ENCODE measurements at places on chromosomes 2 and 18. TPM values are rescaled to one million over a fixed set of nuclear protein-coding genes. Genes with fewer than 3 reads are reported as not detected.

ZAP70 gene
- 1.4 TPM for total RNA-seq

GRCh38 chr2:207930747-207931146 is 94.6 kb downstream of the PLEKHM3 start:
- H3K4me3 ChIP-seq, result no peak overlapping the region
- H3K27me3 ChIP-seq, result no peaks in the 10 kb centered on the region
- DNase-seq, result no peak
- no peak overlapping the region for H3K27ac ChIP-seq
- no peaks in the 10 kb centered on the region for H3K36me3 ChIP-seq

GRCh38 chr18:5941890-5942289 is 46.6 kb upstream of the TMEM200C start:
- H3K36me3 ChIP-seq, result no peaks in the 10 kb centered on the region
- no peaks in the 10 kb centered on the region for H3K27me3 ChIP-seq
- no peak overlapping the region for H3K27ac ChIP-seq
- no peak overlapping the region for H3K4me3 ChIP-seq

GRCh38 chr18:79010802-79011201 is 31.2 kb downstream of the SALL3 start:
- no peaks in the 10 kb centered on the region for H3K27me3 ChIP-seq
- H3K4me1 ChIP-seq, result no peaks in the 10 kb centered on the region
- no peak overlapping the region for H3K4me3 ChIP-seq

SCN7A gene
- total RNA-seq, result 6.2 TPM

MOGAT1 gene
- not detected for total RNA-seq

GPR35 gene
- total RNA-seq, result 0.86 TPM

CRYGD gene
- total RNA-seq, result not detected

GRCh38 chr2:45845566-45845965 is 194.1 kb downstream of the PRKCE start:
- H3K4me3 ChIP-seq, result no peak overlapping the region
- H3K36me3 ChIP-seq, result no peaks in the 10 kb centered on the region
- H3K27me3 ChIP-seq, result no peaks in the 10 kb centered on the region
- H3K4me1 ChIP-seq, result peaks cover 32% of the 10 kb centered on the region
- no peak overlapping the region for H3K27ac ChIP-seq

GRCh38 chr2:54549917-54550518 is 93.9 kb downstream of the SPTBN1 start:
- no peaks in the 10 kb centered on the region for H3K36me3 ChIP-seq
- H3K4me3 ChIP-seq, result no peak overlapping the region
- no peaks in the 10 kb centered on the region for H3K27me3 ChIP-seq
- H3K27ac ChIP-seq, result no peak overlapping the region

- H3K27me3 ChIP-seq, result no peaks in the 10 kb centered on the region
- H3K36me3 ChIP-seq, result no peaks in the 10 kb centered on the region
- no peak overlapping the region for H3K27ac ChIP-seq
- H3K4me1 ChIP-seq, result no peaks in the 10 kb centered on the region
- no peak for DNase-seq
Measured at GRCh38 chr18:48655508-48655907, 116.7 kb downstream of the CTIF start.

NEU2 gene
- not detected for total RNA-seq

TMEM247 gene
- total RNA-seq, result not detected

C1GALT1C1L gene
- total RNA-seq, result 0.98 TPM

DNA sequence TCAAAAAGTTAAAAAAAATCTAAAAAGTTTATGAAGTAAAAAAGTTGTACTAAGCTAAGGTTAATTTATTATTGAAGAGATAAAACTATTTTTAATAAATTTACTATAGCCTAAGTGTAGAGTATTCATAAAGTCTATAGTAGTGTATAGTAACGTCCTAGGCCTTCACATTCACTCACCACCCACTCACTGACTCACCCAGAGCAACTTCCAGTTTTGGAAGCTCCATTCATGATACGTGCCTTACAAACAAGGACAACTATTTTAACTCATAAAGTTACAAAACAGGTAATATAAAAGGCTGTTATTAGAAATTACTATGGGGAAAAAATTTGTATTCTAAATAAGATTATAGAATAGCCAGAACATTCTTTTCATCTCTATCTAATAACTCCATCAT is 158.9 kb upstream of the FN1 start:
- H3K36me3 ChIP-seq, result no peaks in the 10 kb centered on the region
- H3K4me1 ChIP-seq, result no peaks in the 10 kb centered on the region
- H3K27me3 ChIP-seq, result no peaks in the 10 kb centered on the region
- no peak overlapping the region for H3K27ac ChIP-seq
- no peak for DNase-seq

CROCC2 gene
- not detected for total RNA-seq

DNA sequence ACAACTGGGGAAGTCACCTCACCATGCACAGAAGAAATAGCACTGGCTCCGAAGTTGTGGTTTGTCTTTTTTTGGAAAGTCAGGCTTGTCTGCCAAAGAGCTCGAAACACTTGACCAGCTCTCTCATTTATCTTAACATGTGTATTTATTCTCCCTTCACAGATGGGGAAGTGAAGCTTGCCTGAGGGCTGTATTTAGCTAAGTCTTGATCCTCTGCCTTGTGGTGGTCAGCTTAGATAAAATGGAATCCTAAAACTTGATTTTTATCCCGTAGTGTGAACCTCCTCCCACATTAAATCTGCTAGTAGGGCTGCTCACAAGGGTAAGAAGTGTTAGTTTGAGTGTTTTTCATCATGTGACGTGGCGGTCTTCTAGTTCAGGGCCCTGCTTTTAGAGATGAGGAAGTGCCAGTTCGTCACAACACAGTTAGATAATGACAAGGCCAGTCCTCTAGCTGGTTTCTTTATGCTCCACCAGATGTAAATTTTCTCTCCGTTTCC is 89.7 kb downstream of the TMEM247 start:
- no peak for DNase-seq
- H3K4me1 ChIP-seq, result no peaks in the 10 kb centered on the region
- no peak overlapping the region for H3K4me3 ChIP-seq
- H3K27ac ChIP-seq, result peak overlapping the region; percentile 74

STARD6 gene
- total RNA-seq, result not detected

DNA sequence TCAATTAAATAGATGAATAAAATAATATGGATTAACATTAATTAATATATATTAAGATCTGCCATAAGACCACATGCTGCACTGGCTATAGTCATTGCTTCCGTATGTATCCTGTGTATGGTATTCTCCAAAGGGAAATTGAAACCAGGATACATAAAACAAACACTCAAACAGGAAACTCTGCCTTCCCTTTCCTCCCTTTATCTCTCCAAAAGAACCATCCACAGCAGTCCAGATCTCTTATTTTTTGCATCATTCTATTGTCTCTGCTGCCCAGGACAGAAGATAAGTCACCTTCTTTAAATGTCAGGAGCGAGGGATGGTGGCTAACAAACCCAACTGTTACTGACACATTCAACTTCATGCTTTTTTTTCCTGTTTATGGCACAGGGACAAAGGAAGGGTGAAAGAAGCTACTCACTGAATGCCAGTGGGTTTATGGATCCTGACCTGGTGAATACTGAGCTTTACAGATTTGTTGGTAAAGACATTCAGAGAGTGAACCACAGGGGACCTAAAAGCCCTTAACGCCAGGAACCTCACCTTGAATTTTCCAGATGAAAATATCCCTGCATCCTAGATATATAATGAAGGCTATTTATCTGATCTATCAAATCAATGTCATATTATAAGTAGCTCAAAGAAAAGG is 67.5 kb downstream of the CSRNP3 start:
- DNase-seq, result no peak
- H3K4me1 ChIP-seq, result no peaks in the 10 kb centered on the region

SERPINB5 gene
- total RNA-seq, result not detected

SERPINB12 gene
- not detected for total RNA-seq

- no peaks in the 10 kb centered on the region for H3K36me3 ChIP-seq
- H3K27me3 ChIP-seq, result no peaks in the 10 kb centered on the region
- H3K4me1 ChIP-seq, result no peaks in the 10 kb centered on the region
- no peak overlapping the region for H3K4me3 ChIP-seq
- H3K27ac ChIP-seq, result no peak overlapping the region
Measured at GRCh38 chr18:9421901-9422327, 53.4 kb upstream of the RALBP1 start.

TRAF3IP1 gene
- total RNA-seq, result 5.8 TPM

GRCh38 chr2:162258686-162259085 is 15.4 kb upstream of the FAP start:
- H3K27me3 ChIP-seq, result no peaks in the 10 kb centered on the region
- no peaks in the 10 kb centered on the region for H3K36me3 ChIP-seq
- no peak for DNase-seq

PIK3C3 gene
- 32.2 TPM for total RNA-seq

- H3K4me1 ChIP-seq, result no peaks in the 10 kb centered on the region
- no peaks in the 10 kb centered on the region for H3K36me3 ChIP-seq
- H3K4me3 ChIP-seq, result no peak overlapping the region
- H3K27ac ChIP-seq, result no peak overlapping the region
- H3K27me3 ChIP-seq, result no peaks in the 10 kb centered on the region
Measured at GRCh38 chr2:220157312-220157711, 529.9 kb downstream of the SLC4A3 start.

- H3K4me3 ChIP-seq, result no peak overlapping the region
- H3K27ac ChIP-seq, result no peak overlapping the region
- H3K36me3 ChIP-seq, result peaks cover 1% of the 10 kb centered on the region
Measured at GRCh38 chr18:9737472-9738121, 29.5 kb downstream of the RAB31 start.

DNA sequence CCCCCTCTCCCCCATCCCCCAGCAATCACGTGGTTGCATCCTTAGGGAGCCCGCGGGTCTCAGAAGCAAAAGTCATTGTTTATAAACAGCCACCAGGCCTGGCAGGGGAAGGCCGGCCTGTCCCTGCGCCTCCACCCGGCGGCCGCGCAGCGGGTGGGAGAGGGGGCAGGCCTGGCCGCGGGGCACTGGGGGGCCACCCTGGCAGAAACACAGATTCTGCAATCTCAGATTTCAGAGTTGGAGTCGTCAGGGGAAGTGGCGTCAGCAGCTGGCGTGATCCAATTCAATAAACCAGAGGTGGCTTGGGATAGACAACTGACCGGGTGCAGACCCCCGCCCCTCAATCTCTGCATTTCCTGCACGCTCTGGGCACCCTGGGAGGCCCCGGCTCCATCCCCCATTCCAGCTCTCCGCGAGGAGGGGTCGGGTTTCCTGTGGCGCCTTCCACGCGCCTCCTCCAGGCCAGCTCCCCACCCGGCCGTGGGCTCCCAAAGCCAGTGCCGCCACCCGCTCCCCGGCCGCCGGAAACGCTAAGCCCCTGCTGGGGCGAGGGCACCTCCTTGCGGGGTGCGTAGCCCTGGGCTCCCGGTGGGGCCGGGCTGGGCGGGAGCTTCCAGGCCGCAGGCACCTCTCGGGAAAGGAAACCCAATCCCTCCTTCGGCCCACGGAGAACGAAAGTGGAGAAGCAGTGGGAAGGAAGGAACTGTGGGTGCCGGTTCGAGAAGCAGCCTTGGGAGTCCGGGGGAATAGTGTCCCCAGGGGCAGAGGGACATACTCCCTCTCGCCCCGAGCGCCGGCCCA is 1.1 kb downstream of the BIN1 start:
- H3K4me3 ChIP-seq, result peak overlapping the region; percentile 67
- H3K27me3 ChIP-seq, result no peaks in the 10 kb centered on the region
- H3K36me3 ChIP-seq, result no peaks in the 10 kb centered on the region
- DNase-seq, result no peak

CYBRD1 gene
- total RNA-seq, result 100 TPM

DNA sequence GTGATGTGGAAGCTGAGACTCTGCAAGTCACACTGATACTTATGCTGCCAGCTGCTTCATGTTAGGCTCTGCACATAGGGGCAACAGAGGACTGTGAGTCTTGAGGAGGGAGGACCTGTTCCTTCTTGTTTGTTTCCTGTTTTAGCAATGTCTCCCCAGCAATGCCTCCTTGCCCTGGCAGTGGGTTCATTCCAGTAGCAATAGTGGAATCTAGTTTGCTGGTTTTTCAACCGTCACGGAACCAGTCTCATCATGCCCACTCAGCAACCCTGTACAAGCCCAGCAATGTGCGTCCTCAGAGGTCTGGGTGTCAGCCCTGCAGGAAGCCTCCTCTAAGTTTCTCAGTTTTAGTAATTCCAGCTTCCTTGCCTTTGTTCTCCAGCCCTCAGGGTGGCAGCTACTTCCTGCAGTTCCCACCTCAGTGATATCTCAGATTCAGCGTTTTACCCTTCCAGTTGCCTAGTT is 20.5 kb upstream of the ITGB6 start:
- no peak overlapping the region for H3K4me3 ChIP-seq
- no peak overlapping the region for H3K27ac ChIP-seq
- peaks cover 31% of the 10 kb centered on the region for H3K4me1 ChIP-seq
- H3K27me3 ChIP-seq, result no peaks in the 10 kb centered on the region
- no peak for DNase-seq

DNA sequence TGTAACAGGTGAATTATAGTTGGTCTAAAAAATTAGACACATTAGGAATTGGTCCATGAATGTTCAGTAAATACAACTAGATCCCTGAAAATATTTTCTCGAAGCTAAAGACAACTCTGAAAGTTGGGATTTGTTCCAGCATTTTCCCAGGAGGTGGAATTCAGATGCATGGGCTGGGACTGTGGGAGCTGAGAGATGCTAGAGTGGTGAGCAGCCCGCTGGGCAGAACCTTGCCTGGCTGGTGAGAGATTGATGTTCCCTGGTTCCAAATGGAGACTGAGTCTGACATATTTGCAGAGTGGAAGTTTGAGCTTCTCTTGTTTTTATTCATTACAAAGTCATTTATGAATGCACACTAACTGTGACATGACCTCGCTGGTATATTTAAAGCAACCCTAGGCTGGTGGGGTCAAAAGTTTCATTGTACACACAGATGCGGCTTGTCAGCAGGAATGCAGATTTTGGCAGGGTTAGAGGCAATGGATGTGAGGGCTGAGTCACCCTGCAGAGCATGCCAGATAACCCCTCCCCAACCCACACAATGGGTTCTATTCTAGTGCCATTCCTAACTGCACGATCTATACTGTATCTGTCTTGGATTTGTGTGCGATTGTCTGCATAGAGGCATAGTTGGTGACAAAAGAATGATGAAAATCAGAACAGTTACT is 23.5 kb upstream of the TMEM178A start:
- H3K27ac ChIP-seq, result no peak overlapping the region
- no peaks in the 10 kb centered on the region for H3K36me3 ChIP-seq
- H3K27me3 ChIP-seq, result no peaks in the 10 kb centered on the region
- no peak for DNase-seq

GRCh38 chr2:15331787-15332186 is 229.3 kb downstream of the NBAS start:
- H3K4me1 ChIP-seq, result no peaks in the 10 kb centered on the region
- no peak for DNase-seq
- no peaks in the 10 kb centered on the region for H3K36me3 ChIP-seq
- H3K27ac ChIP-seq, result no peak overlapping the region

DNA sequence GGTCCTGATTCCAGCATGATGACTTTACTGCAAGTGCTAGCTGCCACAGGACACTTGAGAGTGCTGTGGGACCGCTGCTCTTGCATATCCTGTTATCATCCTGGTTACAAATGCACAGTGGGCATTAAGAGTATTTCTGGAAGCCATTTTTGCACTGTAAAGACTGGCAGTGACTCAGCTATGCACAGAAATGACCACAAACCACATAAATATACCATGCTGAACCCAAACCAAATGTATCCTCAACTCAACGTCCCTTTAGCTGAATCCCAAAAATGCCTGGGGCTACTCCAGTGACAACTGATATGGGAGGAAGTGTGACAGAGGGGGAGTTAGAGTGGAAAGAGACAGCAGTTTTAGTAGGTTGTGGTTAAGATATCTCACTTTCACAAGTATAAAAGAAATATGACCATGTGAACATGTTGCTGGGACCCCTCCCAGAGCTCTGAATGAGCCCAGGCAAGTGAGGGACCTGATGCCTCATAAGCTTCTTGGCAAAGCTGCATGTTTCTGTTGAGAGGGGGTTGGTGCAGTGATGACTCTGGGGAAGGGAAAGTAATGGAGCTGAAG is 37.3 kb downstream of the RHBDD1 start:
- no peak overlapping the region for H3K27ac ChIP-seq
- H3K27me3 ChIP-seq, result no peaks in the 10 kb centered on the region
- no peaks in the 10 kb centered on the region for H3K36me3 ChIP-seq
- H3K4me3 ChIP-seq, result no peak overlapping the region
